Activated naive CD4-positive, alpha-beta T cell (primary cell): ENCODE measurements at places on chromosomes 12 and 14.

DNA sequence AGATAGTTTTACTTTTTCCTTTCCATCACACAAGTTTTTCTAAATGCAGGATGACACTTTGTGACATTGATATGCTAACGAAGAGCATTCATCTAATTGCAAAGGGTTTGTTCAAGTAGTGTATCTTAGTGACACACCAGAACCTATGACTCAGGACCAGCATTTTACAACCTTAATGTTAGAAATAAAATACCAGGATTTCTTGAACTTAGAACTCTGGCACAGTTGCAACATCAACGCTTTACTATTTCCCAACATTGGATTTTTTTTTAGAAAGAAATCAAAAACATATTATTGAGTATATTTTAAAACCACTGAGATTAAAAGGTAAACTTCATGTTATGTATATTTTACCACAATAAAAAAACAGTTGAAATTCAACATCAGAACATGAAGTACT lies 17.9 kb upstream of the PLEKHG6 start:
- no peak for DNase-seq

- DNase-seq = no peak
Measured at GRCh38 chr12:11136075-11136474, 1.6 kb upstream of the TAS2R30 start.

- no peak for DNase-seq
Measured at GRCh38 chr12:33830070-33830469, 192.2 kb upstream of the ALG10 start.

DNA sequence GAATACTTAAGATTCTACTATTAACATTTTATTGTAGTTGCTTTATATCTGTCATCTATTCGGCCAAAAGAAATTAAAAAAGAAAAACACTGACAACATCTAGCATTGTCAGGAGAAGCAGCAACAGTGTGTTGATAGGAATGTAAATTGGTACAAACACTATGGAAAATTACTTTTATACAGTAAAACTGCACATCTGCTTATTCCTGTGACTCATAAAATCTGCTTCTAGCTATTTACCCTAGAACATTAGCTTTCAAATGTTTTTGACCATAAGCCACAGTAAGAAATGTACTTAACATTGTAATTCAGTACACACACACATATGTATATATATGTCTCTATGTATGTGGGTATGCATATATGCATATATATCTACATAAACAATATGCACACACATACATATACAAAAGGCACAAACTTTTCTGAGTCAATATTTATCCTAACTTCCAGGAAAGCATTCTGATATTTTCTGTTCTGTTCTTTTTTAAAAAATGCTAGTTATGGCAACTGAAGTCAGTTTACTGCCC lies 278.9 kb upstream of the GARIN2 start:
- DNase-seq = no peak

- no peak for DNase-seq
Measured at GRCh38 chr12:93868771-93869170, 191.6 kb downstream of the CRADD start.

- DNase-seq = no peak
Measured at GRCh38 chr12:106632797-106633450, 50.1 kb downstream of the RFX4 start.

GRCh38 chr12:2686280-2686646 lies 108.5 kb upstream of the FKBP4 start:
- DNase-seq = no peak

DNA sequence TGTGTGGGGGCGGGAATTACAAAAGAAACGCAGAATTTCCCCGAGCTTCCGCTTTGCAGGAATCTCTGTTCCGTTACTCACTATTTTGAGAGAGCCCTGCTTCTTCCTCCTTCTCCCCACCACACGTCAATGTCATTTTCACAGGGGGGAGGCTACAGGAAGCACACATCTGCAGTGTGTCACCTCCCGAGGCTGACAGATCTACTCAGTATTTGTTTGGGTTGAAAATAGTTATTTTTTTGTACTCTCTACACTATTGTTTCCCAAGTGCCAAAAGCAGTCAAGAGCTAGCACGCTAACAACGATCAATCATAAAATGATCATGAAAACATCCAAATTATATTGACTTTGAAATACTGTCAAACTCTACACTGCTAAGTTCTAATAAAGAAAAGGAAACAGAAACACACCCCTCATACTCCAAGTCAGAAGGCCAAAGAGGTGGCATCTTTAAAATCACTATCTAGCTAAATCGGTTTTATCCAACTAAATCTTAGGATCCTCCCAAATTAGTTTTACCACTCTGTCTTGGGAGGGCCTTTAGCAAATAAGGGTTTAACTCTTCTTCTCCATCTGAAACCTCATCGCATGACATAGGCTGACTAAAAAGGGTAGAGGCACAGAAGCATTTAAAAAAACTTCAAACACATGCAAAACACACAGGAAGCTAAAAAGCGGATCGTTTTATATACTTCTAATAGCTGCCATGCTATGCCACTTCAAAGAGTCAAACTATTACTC lies 51.8 kb downstream of the FOXN3 start:
- peak; percentile 6 for DNase-seq

- no peak for DNase-seq
Measured at GRCh38 chr14:69573831-69574262, 824 bp downstream of the CCDC177 start.

DNA sequence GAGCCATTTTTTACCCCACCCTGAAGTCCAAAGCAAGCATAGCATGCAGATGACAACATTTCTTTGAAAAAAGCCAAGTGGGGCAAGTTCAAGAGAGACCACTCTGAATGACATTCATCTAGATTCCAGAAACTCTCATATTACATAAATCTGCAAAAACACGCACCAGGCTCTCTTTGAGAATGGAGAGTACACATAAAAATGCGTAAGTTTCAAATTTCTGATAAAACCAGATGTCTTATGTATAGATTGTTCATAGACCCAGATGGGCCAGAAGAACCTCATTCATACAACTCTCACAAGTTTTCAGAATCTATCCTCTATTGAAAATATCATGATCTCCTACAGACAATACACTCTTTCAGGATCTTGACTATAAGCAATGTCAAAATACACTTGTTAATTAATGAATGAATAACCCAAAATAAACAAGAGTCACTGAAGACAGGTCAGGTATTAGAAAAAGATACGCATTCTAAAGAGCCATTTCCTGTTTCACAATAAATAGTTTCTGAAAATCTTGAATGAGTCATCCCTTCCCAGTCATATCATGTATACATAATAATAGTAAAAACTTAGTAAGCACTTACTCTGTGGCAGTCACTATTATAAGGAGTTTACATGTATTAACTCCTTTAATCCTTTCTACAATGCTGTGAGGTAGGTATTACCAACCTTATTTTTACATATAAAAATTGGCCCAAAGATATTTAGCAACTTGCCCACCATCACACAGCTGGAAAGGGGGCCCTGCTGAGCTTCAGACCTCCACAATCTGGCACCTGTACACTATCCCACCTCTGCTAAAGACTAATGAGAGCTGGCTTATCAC lies 72.0 kb downstream of the PPP2R5E start:
- no peak for DNase-seq

GRCh38 chr14:83301791-83302190 lies 1768.1 kb upstream of the SEL1L start:
- DNase-seq = no peak

GRCh38 chr12:123367511-123367910 lies 2.9 kb upstream of the SBNO1 start:
- no peak for DNase-seq

DNA sequence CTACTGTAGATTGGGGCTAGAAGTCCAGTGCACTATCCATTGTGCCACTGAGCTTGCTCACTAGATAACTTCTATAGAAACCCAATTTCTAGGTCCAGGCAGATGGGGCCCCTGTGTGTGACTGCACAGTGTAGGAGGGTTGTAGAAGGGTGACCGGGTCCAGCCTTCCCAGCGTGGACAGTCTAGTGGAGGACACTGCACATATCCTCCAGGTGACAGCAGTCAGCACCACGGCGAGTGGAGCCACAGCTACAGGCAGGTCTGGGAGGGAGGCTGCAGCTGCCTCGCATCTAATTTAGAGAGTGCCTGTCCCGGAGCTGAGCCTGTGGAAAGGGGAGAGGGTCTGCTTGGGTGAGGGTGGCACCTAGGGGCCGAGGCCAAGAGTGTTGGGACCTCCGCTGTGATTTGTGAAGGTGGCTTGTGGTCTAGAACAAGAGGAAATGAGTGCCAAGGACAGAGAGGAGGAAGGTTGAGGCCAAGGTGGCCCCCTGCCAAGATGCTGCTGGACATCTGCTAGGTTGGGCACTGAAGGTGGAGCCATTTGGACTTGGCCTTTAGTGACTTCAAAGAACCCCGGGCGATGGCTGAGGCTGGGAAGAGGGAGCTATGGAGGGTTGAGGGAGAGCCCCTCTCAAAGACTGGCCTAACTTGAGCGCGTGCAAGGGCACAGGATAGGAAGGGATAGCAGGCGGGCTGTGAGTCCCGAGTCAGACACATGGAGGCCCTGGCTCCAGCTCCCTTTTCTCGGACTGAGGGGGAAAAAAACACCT lies 46.0 kb upstream of the TRAF3 start:
- no peak for DNase-seq

DNA sequence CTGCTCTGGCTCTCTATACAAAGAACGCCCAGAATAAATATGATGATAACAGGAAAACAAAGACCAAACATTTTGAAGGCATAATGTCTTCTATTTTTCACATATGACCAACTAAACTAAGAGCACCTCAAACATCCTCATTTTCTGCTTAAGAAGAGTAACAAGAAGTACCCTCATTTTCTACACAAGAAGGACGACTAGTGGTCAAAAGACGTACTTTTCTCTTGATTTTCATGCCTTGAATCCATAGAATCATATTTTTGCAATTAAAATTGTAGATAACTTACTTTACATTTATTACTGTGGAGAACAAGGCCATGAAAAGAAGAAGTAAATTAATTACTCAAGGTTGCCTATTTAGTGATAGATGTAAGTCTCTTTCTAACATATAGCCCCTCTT lies 358.6 kb downstream of the DUSP6 start:
- DNase-seq = no peak

DNA sequence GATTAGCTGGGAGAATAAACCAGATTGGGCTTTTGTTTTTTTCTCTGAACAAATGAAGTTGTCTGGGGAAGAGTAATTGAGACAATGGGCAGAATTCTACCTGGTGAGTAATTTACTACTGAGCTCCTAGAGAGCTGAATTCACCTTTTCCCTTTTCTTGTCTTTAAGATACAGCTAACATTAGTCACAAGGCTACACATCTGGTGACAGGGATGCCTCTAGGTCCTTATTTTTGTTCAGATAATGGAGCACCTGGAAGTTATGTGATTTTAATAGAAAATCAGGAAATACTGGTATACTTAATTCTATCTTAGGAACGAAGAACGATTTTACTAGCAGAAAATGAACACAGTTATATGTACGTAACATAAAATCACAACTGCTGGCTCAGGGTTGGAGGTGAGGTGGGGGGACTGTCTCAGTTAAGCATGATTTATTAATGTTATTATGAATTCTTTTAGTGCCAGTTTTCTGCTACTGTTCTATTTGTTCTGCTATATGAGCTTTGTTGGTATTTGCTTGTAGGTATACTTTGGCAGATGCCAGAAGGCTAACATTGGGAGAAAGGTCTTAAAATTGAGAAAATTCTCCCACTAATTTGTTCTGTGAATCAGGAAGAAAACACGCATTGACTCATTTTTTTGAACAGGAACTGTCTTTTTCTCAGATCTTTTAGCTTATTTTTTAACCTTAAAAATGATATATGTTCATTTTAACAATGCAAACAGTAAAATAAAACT lies 482.7 kb upstream of the RGS6 start:
- no peak for DNase-seq

DNA sequence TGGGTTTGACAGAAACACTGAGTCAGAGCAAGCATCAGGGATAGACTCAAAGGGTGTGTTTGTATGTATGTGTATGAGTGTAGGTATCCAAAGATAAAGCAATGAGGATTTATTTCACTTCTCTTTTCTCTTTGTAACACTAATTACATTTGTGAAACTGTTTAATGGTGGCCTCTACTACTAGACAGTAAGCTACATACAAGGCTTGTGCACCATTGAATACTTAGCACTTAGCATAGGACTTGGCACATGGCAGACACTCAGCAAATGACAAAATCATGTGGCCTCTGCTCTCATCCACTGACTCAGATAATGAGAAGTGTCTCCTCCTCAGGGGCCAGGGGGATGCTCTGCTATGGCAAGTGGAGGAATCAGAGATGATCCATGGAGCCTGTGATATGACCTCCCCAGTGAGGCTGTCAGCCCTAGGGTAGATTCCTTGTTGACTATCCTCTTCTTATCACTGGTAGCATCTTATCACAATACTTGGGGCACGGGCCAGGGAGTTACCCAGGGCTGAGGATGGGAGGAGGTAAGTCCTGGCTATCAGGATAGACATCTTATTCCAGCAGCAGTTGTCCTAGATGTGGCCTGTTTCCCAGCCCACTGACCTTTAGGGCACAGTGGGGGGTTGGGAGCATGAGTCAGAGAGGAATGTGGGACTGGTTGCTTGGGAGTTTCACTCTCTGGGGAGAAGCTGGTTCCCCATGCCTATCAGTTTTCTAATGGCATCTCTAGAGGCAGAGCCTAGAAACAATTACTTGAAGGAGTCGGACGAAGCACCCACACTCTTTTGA lies 71.2 kb upstream of the HOXC13 start:
- DNase-seq = no peak

DNA sequence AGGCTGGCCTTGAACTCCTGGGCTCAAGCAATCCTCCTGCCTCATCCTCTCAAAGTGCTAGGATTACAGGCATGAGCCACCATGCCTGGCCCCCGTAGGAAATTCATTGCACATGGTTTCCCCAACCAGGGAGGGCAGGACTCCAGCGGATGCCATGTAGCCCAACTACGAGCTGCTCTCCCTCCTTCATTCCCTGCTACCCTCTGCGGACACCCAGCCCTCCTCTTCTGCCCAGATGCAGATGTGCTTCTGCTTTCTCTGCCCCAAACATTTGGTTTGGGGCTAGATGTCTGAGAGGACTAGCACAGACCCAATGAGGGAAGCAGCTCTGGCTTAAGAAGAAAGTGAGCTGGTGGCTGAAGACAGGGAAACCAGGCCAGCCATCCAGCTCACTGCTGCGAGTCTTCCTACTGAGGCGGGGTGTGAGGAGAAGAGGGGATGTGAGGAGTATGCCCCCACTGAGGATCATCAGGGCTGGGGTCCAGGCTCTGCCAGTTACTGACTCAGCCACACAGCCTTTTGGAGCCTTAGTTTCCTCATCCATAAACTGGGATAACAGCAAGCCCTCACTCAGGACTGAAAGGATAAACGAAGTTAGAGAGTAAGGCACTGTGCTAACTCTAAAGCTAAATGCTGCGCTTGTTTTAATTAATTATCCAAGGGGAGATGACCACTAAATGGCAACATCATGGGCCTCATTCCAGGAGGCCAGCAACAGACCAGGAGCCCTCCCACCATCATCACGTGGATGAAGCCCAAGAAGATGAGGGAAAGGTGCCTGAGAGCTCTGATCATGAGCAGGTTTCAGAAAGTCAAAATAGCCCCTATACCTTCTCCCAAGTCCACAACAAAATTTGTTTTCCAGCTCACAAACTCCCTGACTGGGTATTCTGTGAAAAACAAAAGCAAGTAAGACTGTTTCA lies 10.9 kb downstream of the CTDSP2 start:
- no peak for DNase-seq

GRCh38 chr12:32179011-32179395 lies 72.4 kb downstream of the BICD1 start:
- no peak for DNase-seq

GRCh38 chr12:119679081-119679480 lies 11.1 kb downstream of the PRKAB1 start:
- DNase-seq = no peak
